ENCODE measurements at places on chromosomes 16 and 17.
A peak's percentile ranks its signal among the peaks of the same experiment; 100 is the strongest.

DNA sequence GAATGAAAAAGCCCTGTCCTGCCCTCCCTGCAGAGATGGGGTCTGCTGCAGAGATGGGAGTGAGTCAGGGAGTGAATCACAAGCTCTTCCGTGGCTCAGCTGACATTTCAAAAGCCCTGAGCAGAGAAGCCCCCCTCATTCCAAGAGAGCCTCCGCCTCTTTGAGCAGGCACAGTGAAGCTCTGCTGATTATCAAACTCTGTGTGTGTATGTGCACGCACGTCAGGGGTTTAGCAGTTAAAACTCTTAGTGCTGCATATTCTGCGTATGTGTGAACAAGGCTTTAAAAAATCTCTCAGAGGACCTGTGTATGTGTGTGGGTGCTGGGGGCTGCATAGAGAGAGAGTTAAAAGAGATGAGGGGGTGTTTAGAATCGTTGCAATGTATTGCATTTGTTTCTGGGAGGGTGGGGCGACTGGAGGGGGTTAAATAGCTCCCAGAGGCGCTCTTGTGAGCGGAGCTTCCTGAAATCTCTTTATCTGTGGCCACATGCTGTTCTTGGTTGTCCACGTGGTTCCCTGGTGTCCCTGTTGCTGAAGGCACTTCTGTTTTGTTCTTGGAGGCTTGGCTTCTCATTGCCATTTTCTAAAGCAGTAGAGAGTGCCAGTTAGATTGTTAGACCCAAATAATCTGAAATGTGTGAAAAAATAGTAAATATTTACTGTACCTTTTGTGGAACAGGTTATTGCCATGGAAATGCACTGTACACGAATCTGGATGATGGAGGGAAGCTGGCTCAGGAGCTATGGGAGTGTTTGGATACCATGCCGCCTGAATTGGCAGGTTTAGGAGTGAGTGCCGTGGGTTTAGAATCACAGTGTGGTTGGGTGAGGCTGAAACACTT is 116.6 kb downstream of the PRKCB start:
- no peak for DNase-seq
- H3K27ac ChIP-seq, result no peak overlapping the region
- no peaks in the 10 kb centered on the region for H3K27me3 ChIP-seq
- H3K4me3 ChIP-seq, result no peak overlapping the region

DNA sequence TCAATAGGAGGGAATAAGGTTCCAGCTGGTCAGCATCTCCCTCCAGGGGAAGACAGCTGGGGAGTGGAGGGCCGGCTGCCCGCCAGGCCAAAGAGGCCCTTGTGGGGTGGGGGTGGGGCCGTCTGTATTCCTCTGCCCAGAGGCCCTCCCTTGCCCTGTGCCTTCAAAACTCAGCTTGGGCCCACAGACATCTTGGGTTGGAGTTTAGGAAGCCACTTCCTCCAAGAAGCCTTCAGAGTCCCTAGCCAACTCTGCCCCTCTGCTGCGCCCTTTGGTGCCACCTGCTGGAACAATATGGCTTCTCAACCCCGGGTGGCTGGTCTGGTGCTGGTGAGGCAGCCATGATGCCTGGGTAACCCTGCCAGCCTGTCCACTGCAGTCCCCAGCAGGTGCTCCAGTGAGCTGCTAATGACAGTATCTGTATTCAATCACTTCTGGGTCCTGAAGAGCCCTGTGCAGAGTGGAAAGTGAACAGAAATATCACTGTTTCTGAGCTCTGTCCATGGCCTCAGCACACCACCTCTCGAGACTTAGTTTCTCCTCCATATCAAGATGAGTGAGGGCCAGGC is 16.7 kb downstream of the HSD11B2 start:
- no peaks in the 10 kb centered on the region for H3K4me1 ChIP-seq
- H3K27ac ChIP-seq, result no peak overlapping the region

DNA sequence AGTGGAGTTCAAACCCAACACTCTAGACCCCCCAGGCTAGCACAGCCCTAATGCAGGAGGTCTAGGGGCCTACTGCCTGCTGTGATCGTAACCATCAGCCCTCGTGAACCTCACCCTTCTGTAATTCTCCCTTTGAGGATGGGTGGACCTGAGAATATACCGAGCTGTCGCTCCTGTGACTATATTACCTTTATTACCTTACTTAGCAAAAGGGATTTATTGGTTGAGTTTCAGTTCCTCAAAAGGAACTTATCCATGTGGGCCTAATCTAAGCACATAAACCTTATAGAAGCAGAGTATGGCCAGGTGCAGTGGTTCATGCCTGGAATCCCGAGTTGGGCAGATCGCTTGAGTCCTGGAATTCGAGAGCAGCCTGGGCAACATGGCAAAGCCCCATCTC is 19.2 kb upstream of the EMP2 start:
- H3K36me3 ChIP-seq, result no peaks in the 10 kb centered on the region
- H3K4me1 ChIP-seq, result no peaks in the 10 kb centered on the region
- H3K27me3 ChIP-seq, result no peaks in the 10 kb centered on the region

DNA sequence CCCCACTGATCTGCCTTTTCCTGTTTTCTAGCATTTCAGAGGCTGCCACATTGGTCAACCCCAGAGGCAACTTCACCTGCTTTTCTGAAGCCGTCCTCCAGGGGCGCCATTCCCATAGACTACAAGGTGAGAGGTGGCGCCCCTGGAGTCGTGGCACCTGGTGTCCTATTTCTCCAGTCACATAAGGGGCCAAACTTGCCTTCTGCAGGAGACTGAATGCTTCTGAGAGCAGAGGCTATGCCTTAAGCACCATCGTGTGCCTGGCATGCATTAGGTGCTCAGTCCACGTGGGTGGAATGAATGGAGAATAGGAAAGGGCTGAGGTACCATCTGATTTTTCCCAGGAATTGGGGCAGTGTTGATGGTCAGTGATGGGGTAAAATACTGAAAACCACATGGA is 164.8 kb downstream of the HAPSTR1 start:
- H3K4me3 ChIP-seq, result no peak overlapping the region
- DNase-seq, result no peak
- no peak overlapping the region for H3K27ac ChIP-seq

- peaks cover 51% of the 10 kb centered on the region for H3K4me1 ChIP-seq
- H3K27ac ChIP-seq, result no peak overlapping the region
These were observed 4.1 kb downstream of the HS3ST3B1 start for GRCh38 chr17:14304773-14305517.

DNA sequence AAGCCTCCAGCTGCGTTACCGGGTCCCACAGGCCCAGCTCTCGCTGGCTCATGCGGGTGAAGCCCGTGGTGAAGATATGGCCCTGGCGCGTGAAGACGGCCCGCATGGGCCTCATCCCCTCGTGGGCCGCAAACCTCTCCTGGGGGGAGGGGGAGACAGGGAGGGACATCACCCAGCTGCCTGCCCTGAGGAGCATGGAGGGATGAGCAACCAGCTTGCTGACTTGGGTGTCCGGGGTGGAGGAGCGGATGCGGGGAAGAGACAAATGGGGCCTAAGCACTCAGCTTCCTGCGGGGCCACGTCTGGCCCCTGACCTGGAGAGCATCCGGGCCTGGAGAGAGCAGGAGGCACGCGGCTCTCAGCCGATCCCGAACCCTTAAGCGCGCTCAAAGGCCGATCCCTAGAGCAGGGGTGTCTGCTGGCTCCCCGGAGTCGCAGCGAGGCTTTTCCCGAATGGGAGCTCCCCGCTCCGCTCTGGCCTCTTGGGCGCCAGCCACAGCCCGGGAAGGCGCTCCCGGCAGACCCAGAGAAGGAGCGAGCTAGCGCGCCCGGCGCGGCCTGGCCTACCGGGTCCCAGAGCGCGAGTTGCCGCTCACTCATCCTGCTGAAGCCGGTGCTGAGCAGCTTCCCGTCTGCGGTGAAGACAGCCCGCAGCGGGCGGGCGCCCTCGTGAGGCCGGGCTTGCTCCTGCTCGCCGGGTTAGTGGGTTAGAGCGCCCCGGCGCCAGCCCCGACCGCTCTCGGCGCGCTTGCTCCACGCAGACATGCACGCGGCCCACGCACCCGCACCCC is 5.0 kb downstream of the CORO6 start:
- H3K27ac ChIP-seq, result no peak overlapping the region
- H3K4me3 ChIP-seq, result peak overlapping the region; percentile 68
- DNase-seq, result peak; percentile 85
- H3K27me3 ChIP-seq, result no peaks in the 10 kb centered on the region
- H3K36me3 ChIP-seq, result no peaks in the 10 kb centered on the region

- no peak overlapping the region for H3K27ac ChIP-seq
- H3K4me1 ChIP-seq, result no peaks in the 10 kb centered on the region
- H3K27me3 ChIP-seq, result no peaks in the 10 kb centered on the region
- H3K36me3 ChIP-seq, result no peaks in the 10 kb centered on the region
- peak; percentile 44 for DNase-seq
- H3K4me3 ChIP-seq, result no peak overlapping the region
These were observed 51.8 kb upstream of the JPH3 start for GRCh38 chr16:87550495-87550961.

GRCh38 chr17:35531160-35531559 is 6.3 kb downstream of the SLFN12L start:
- H3K27ac ChIP-seq, result peak overlapping the region; percentile 11
- no peaks in the 10 kb centered on the region for H3K27me3 ChIP-seq
- no peaks in the 10 kb centered on the region for H3K36me3 ChIP-seq
- H3K4me1 ChIP-seq, result peaks cover 37% of the 10 kb centered on the region
- peak overlapping the region; percentile 2 for H3K4me3 ChIP-seq

GRCh38 chr16:74035816-74036215 is 260.8 kb upstream of the PSMD7 start:
- DNase-seq, result no peak
- H3K27me3 ChIP-seq, result peaks cover 5% of the 10 kb centered on the region
- H3K4me1 ChIP-seq, result no peaks in the 10 kb centered on the region
- no peak overlapping the region for H3K27ac ChIP-seq
- H3K4me3 ChIP-seq, result no peak overlapping the region
- H3K36me3 ChIP-seq, result no peaks in the 10 kb centered on the region

DNA sequence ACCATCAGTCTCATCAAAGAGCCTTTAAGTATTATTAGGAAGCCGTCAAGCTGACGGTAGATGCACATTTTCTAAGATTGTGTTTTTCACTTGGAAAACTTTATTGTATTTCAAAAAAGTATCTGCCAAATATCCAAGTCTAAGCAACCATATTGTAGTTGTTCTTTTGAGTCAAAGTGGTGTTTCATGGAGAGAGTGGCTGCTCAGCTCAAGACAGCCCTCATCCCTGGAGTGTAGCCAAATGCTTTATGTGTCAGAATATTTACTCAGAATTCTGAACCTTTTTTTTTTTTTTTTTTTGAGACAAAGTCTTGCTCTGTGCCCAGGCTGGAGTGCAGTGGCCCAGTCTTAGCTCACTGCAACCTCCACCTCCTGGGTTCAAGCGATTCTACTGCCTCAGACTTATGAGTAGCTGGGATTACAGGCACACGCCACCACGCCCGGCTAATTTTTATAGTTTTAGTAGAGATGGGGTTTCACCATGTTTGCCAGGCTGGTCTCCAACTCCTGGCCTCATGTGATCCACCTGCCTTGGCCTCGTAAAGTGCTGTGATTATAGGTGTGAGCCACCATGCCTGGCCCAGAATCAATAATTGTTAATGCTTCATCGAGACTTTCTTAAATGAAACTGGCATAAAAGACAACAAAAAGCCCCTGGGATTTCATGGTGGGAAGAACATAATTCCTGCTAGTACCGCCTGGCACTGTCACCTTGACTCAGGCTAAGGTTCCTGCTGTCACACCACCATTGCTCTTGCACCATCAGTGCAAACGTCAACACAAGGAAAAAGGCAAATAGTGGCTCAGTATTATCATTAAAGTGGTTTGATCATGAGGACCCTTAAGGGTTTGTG is 45.5 kb downstream of the PRKCA start:
- H3K27ac ChIP-seq, result no peak overlapping the region
- no peak for DNase-seq
- no peaks in the 10 kb centered on the region for H3K36me3 ChIP-seq
- H3K27me3 ChIP-seq, result no peaks in the 10 kb centered on the region

GRCh38 chr17:49987681-49988441 is 7.2 kb downstream of the DLX3 start:
- peaks cover 60% of the 10 kb centered on the region for H3K27me3 ChIP-seq
- no peak for DNase-seq
- no peak overlapping the region for H3K4me3 ChIP-seq
- H3K4me1 ChIP-seq, result peaks cover 6% of the 10 kb centered on the region
- H3K27ac ChIP-seq, result no peak overlapping the region
- H3K36me3 ChIP-seq, result no peaks in the 10 kb centered on the region

GRCh38 chr17:6666557-6666956 is 15.0 kb downstream of the C17orf100 start:
- peaks cover 4% of the 10 kb centered on the region for H3K4me1 ChIP-seq
- DNase-seq, result no peak
- H3K27ac ChIP-seq, result no peak overlapping the region
- H3K27me3 ChIP-seq, result no peaks in the 10 kb centered on the region
- H3K4me3 ChIP-seq, result no peak overlapping the region
- peaks cover 8% of the 10 kb centered on the region for H3K36me3 ChIP-seq

GRCh38 chr17:38877130-38877851 is 7.4 kb downstream of the LASP1 start:
- peak overlapping the region; percentile 61 for H3K27ac ChIP-seq
- no peaks in the 10 kb centered on the region for H3K27me3 ChIP-seq
- DNase-seq, result peak; percentile 50
- peaks cover 93% of the 10 kb centered on the region for H3K4me1 ChIP-seq

GRCh38 chr17:58918884-58919283 is 163.2 kb downstream of the PPM1E start:
- H3K27ac ChIP-seq, result no peak overlapping the region
- no peaks in the 10 kb centered on the region for H3K36me3 ChIP-seq
- H3K27me3 ChIP-seq, result no peaks in the 10 kb centered on the region
- H3K4me3 ChIP-seq, result no peak overlapping the region
- no peaks in the 10 kb centered on the region for H3K4me1 ChIP-seq
- DNase-seq, result no peak

DNA sequence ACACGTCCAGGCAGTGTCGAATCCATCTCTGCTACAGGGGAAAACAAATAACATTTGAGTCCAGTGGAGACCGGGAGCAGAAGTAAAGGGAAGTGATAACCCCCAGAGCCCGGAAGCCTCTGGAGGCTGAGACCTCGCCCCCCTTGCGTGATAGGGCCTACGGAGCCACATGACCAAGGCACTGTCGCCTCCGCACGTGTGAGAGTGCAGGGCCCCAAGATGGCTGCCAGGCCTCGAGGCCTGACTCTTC is 7.2 kb upstream of the CD68 start:
- H3K27ac ChIP-seq, result peak overlapping the region; percentile 76
- no peak for DNase-seq
- H3K36me3 ChIP-seq, result peaks cover 66% of the 10 kb centered on the region
- no peaks in the 10 kb centered on the region for H3K27me3 ChIP-seq
- peaks cover 45% of the 10 kb centered on the region for H3K4me1 ChIP-seq

Measured in CD4-positive, alpha-beta T cell (primary cell).